AG09319 (cell line): ENCODE measurements at places on chromosomes 11 and 22.

DNA sequence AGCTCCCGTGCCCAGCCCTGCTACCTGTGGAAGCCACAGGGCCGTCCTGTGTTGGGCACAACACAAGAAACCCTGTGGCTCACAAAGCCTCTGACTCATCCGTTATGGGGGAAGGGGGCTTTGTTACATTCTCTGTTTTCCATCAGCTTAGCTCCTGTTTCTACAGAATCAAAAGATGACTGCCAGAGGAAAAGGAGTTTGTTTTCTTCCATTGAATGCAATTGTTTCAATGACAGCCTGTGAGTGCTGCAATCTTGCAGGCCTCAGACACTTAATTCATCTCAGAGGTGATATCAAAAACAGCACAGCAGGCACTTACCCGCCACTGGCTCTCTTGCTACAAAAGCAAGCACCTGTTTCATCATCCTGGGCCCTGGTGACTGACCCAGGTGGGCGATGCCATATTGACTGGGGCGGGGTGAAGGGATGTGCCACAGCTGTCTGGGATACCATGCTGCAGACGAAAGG, 194.3 kb downstream of the OPCML start:
- no peak for DNase-seq

DNA sequence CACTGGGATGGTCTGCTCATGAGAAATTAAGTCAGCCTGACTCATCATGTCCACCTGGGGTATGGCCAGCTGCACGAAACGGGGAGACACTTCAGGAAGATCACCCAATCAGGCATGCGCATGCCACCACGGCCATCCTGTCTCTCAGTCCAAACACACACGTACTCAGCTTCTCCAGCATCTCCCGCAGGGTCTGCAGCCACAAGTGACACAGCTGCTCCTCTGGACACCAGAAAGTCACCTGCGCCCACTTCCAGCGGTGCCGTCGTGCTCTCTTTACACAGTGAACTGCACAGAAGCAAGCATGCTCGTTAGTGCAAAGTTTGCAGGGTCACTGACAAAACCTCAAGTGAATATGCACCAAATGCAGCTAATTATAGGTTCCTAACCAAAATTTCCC, 18.1 kb downstream of the CERK start:
- DNase-seq, result no peak

DNA sequence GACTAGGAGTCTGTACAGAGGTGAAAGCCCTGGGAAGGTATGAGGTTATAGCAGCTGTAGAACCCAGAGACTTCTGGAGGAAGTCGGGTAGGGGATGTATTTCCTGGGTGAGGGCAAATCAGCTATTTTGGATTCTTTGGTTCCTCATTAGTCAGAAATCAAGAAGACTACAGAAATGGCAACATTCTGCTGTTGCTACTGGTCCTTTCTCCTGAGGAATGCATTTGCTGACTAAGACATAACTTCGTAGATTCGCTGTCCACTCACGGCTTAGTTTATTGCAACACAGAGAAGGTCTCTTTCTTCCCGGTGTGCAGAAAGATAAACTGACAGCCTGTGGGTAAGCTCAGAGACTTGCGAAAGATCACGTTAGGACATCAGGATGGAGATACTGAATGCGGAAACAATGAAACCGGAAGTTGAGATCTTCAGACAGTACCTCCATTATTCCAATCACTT, 25.3 kb upstream of the SESN3 start:
- DNase-seq, result no peak

DNA sequence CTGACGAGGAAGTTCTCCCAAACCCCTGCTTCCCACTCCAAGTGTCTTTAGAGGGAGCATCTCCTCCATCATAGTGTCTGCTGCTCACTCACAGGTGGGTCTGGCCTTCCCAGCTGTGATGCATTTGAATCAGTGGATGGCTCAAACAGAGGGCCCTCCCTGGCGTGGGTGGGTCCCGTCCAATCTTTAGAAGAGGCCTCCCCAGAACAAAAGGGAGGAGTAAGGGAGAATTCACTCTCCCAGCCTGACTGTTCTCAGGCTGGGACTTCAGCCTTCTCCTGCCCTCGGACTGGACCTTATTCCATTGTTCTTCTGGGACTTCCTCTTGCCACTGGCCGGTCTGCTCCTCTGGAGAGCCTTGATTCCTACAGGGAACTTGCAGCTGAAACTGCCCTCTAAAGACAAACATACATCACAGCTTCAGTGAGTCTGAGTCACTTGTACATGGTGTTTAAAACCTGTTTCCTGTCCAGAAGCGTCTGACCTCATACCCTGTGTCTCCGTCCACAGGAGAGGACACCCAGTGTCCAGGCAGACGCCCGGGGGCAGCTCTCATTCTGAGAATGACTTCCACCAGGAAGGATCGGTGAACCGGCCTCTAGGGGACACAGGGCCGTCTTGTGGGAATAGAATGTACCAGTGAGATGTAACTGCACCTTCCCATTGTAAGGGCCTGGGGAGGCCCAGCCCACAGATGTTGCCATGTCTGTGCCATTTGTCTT, 234.7 kb downstream of the BRD1 start:
- DNase-seq, result no peak

DNA sequence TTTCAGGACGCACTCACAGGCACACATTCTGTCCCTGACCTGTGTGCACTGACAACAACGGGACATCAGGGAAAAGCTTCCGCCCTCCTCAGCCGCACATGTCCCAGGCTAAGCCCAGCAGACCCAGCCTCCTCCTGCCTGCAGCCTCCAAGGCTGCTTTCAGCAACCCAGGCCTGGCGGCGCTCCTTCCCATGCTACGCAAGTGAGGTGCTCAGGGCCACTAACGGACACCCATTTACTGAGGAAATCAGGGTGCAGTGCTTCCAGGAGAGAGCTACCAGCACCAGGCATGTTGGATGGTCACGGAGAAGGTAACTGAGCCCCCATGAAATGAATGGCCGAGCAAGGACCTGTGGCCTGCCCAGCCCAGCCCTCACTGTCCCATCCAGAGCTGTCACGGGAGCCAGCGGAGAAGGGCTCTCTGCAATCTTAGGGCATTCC, 6.9 kb downstream of the MOB2 start:
- no peak for DNase-seq

DNA sequence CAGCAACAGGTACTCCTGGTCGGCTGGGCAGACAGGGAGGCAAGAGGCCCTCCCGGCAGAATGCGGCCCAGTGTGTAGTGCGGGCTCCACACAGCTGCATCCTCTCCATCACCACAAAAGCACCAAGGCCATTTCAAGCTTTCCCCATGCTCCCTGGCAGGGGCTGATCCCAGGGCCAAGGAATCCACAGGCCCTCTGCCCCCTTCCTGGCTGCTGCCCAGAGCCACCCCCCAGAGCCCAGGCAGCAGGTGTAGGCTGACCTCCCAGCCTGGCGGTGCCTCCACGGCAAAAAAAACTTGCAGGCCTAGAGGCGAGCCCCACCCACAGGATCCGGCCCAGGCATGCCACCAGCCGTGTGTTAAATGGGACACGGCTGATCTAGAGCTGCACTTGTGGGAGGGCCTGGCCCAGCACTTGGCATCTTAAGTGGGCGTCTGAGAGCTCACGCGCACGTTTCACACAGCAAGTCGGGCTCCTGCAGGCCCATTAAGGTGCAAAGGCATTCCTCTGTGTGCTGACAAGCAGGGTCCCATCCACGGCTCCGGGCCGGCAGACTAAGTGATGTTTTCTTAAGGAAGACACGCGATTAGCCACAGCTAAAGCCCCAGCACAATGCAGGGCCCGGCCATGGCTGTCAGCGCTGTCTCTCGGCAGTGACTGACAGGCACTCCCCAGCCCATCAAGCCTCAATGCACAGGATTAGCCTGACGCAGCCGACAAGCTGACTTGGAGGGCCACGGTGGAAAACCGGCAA, 19.8 kb upstream of the GNB1L start:
- no peak for DNase-seq

DNA sequence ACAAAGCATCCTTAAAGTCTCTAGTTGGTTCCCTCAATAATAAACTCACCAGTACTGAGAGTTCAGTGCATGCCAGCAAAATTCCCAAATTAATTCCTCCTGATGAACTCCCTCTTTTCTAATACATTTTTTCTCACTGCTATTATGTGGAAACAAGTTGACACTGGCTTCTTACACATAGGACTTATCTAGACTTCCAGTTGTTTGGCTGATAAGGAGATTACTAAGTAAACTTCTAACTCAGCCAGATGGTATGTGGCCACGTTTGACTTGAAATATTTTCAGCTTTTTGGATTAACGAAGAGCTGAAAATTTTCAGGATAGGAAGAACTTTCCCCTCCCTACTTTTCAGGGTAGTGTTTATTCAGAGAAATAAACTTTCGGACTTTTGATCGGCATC, 1154.2 kb upstream of the TENM4 start:
- no peak for DNase-seq

DNA sequence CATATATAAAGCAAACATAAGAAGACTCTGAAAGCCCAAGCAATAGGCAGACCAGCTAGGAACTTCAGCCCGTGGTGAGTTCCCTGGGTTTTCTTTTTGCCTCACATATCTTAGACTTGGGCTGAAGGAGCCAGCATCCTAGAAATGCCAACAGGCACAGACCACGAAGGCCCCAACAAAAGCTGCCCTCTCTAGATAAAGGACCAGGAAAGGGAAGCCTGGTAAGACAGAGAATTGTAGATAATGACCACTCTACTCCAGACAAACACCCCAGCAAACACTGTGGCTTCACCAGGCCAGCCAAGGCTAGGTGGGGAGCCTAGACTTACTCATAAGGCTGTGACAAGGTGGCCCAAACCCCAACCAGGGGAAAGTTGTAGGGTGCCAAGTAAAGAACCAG, 11.2 kb downstream of the GAL start:
- no peak for DNase-seq

- no peak for DNase-seq
These were observed 367.9 kb downstream of the MN1 start for GRCh38 chr22:27433585-27434190.

DNA sequence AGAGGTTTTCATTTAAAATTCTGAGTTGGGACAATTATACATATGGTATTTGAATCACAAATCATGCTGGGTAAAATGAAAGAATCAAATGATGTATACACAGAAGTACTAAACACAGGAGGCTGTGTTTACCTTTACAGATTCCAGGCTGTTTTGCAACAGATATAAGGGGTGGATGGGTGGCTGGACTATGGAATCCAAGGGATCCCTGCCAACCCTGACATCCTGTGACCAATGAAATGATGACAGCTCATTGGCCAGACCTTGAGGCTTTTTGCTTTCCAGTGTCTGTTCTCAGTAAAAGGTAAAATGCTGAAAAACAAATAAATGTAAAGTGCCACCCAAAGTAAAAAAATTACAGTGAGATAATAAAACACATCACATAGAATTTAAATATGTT, 3.3 kb upstream of the DDI1 start:
- peak; percentile 56 for DNase-seq

GRCh38 chr11:133952199-133953190, 4.3 kb downstream of the IGSF9B start:
- no peak for DNase-seq

GRCh38 chr11:124514131-124514530, 29.3 kb downstream of the OR8B12 start:
- DNase-seq, result no peak

DNA sequence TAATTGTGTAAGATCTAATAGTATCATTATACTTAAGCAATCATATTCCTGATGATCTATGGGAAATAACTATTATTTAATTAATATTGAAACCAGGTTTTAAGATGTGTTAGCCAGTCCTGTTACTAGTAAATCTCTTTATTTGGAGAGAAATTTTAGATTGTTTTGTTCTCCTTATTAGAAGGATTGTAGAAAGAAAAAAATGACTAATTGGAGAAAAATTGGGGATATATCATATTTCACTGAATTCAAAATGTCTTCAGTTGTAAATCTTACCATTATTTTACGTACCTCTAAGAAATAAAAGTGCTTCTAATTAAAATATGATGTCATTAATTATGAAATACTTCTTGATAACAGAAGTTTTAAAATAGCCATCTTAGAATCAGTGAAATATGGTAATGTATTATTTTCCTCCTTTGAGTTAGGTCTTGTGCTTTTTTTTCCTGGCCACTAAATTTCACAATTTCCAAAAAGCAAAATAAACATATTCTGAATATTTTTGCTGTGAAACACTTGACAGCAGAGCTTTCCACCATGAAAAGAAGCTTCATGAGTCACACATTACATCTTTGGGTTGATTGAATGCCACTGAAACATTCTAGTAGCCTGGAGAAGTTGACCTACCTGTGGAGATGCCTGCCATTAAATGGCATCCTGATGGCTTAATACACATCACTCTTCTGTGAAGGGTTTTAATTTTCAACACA, 6.4 kb downstream of the BIRC3 start:
- no peak for DNase-seq

DNA sequence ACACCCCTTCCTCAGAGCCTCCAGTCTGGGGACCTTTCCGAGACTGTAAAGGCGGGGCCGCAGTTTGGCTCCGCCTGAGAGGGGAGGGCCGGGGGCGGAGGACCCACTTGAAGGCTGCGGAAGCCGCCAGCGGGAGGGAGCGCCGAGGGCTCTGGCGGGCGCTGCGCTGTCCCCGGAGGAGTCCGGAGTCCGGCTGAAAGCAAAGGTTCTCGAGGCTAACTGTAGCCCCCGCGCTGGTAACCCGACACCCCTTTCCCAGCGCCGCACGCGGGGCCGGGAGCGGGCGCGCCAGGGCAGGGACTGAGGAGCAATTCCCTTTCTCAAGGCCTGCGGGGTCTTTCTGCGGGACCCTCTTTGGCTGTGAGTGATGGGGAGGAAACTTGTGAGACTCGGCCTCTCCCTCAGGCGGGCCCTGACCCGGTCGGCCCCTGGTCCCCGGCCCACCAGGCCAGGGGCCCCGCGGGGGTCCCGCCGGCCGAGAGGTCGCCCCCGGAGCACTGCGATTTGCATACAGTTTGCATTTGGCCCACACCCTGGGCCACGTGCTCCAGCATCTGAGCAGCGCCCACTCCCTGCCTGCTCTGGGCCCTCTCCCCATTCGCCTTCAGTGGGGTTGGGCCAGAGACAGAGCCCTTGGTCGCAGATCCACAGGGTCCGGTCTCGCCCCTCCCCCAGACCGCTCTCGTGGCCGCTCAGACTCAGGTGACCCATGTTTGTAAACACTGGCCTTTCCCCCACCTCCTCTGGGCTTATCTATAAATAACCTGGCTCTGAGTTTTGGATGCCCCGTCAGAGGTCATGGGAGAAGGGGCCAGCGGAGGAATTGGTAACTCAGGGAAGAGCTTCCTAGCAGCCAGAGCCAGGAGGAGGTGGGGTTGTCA, 519 bp upstream of the ART5 start:
- DNase-seq, result peak; percentile 23

GRCh38 chr22:50243685-50244419, 971 bp downstream of the TUBGCP6 start:
- no peak for DNase-seq

- DNase-seq, result no peak
These were observed 76.3 kb downstream of the MICAL2 start for GRCh38 chr11:12186701-12187100.
